ENCODE measurements at places on chromosomes 4 and X.
A peak's percentile ranks its signal among the peaks of the same experiment; 100 is the strongest.

DNA sequence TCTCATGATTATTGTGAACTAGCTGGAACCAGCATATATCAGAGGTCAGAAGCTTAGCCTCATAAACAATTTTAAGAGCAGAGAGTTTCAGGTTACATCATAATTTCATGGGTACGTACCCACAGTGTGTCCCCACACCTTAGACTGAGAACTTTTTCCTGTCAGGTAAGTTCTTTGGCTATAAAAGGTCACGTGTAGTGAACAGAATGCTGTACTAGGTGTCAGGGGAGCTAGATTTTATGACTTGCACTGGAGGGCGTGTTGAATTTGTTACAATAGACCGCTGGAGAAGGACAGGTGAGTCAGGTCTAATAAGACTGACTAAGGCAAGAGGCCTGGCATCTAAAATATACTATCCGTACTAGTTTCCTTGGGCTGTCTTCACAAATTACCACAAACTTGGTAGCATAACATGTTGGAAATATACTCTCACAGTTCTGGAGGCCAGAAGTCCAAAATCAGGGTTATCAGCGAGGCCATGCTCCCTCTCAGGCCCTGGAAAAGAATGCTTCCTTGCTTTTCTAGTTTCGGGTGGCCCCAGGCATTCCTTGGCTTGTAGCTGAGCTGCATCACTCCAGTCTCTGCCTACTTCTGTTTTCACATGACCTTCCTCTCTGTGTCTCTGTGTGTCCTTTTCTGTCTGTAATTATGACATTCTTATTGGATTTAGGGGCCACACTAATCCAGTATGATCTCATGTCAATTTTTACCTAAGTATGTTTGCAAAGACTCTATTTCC, 512.0 kb upstream of the NR3C2 start:
- DNase-seq = no peak

DNA sequence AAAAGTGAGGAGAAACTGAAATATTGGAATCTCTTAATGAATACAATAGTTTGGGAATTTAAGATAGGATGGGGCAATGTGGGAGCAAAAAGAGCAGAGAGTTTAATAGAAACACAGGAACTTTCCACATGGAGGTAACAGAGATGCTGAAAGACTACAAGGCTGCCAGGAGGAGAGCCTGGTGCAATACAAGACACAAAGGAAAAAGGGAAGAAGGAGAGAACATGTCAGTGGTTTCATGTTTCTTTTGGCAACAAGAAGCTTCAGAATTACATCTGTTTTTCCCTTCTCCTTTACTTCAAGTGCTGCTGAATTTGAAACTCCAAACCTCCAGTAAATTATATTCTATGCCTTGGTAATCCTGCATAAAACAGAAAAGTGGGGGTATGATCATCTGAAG, 474.3 kb downstream of the FAT4 start:
- no peak for DNase-seq

- DNase-seq = no peak
Observed at GRCh38 chr4:1126506-1126905, 13.1 kb upstream of the RNF212 start.

- DNase-seq = no peak
Observed at GRCh38 chr4:17251101-17251500, 260.8 kb downstream of the QDPR start.

DNA sequence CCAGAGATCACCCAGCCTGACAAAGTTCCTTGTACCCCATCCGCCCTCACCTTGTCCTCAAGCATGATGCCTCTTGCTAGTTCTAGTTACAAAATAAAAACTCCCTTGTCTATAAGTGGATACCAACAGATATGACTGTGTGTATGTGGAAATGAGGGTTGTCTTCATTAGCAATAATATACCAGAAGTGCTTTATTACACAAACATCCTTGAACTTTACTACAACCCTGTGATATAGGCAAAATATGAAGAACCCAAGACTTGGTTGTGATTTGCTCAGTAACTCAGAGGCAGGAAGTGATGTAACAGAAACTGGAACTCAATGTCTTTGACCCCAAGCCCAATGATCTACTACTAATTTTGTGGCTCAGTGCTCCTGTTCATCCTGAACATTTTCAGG, 97.6 kb downstream of the AKAP4 start:
- no peak for DNase-seq

DNA sequence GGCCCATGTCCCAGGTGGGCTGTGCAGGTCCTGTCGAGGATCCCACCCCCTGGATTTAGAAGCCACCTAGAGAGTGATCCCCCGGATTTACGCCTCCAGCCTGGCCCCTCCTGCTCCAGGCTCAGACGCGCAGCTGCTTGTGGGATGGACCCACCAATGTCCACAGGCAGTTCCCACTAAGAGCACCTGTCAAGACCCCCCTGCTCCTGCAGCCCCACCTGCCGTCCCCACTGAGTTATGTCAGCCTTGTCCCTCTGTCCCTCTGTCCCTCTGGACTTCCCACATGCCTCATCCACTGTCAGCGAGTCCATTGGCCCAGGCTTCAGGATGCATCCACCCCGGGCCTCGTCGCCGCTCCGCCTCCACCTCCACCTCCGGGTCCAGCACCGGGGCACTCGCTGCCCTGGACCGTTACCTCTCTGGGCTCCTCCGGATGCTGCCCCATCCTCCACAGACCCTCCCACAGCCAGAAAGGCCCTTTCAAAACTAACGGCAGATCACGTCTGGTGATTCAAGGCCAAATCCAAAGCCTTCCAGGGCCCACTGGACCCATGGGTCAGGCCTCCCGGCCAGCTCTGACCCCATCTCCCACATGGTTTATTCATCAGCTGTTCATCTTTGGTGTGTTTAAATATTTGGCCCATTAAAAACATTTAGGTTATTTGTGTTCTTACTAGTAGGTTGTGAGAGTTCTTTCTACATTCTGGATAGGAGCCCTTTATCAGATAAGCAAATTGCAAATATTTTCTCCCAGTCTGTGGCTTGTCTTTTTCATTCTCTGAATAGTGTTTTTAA, 28.3 kb downstream of the HTRA3 start:
- DNase-seq = no peak

- DNase-seq = no peak
Observed at GRCh38 chr4:108068442-108068841, 78.8 kb downstream of the HADH start.

- DNase-seq = no peak
Observed at GRCh38 chr4:15552557-15553362, 83.1 kb downstream of the CC2D2A start.

DNA sequence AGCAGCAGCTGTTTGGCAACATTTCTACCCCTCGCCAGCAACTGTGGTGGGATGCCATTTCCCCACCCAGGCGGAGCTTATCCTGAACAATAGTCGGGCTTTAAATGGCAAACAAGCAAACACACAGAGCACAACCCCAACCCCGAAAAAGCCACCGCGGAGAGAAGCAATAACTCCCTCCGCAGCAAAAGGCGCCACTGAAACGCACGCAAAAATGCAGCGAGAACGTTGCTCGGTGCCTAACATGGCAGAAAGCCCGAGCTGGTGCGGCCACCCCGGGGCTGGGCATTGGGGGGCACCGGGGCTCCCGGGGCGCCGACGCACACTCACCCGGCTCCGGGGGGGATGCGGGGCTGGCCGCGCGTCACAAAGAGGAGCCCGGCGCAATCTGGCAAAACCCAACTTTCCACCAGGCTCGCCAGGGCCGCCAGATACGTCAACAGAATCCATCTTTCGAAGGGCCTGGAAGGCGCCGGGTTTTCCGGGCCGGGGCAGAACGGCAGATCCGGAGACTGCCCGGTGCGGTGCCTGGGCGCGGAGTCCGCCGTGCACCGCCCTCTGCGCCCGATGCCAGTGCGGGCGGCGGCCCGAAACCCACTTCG, 818 bp downstream of the RAI2 start:
- DNase-seq = peak; percentile 9

DNA sequence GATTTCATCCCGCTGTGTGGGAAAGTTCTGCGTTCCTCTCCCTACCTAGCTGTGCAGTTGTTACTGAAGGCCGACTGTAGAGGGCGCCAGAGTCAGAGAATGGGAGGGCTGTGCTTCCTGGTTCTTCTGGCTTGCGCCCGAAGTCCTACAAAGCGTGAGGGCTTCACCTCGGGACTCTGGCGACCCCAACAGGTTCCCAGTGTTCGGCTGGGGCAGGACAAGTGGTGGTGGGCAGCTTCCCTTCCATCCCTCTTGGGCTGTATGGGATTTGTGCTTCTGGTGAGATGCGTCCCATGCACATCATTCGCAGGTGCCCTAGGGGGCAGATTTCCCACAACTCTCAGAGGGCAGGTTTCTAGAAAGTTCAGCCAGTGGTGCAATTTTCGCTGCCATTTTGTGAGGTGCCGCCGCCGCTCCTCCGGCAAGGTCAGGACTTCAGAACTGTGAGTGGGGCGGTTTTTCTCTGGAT, 27.3 kb downstream of the CT45A1 start:
- peak; percentile 21 for DNase-seq

DNA sequence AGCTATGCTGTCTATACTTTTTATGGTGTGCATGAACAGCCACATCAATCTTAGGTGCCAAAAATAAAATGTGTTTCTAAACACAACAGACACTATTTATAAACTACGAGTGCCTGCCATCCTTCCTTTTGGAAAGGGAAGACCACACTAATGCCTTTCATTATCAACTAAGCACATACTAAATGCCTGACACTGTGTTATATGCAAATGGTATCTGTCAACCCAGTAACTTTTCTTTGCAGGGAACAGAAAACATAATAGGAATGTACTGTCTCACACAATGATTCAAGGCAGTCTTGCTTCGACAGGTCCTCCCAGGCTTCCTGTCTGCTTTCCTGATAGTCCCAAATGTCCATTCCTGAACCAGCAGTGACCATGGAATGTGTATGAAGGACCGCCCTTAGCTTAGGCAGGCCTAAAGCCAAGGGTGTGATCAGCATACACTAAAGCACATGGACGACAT, 43.8 kb downstream of the ADGRA3 start:
- no peak for DNase-seq

All from GM12892 (cell line).